H9 (cell line): ENCODE measurements at places on chromosomes 7 and 10. TPM values are rescaled to one million over a fixed set of nuclear protein-coding genes. Genes with fewer than 3 reads are reported as not detected.

- H3K4me1 ChIP-seq: peaks cover 3% of the 10 kb centered on the region; the same call in 1 of the 2 replicates
- DNase-seq: no peak
- no peak overlapping the region for H3K4me3 ChIP-seq
- H3K36me3 ChIP-seq: no peaks in the 10 kb centered on the region
These were observed 323.0 kb downstream of the PARD3 start for GRCh38 chr10:34492081-34492480.

Gene NPSR1
- total RNA-seq: not detected in 2 replicates

- no peak overlapping the region for H3K4me3 ChIP-seq
- H3K36me3 ChIP-seq: no peaks in the 10 kb centered on the region
- H3K4me1 ChIP-seq: no peaks in the 10 kb centered on the region
- no peaks in the 10 kb centered on the region for H3K27me3 ChIP-seq
- H3K27ac ChIP-seq: no peak overlapping the region
These were observed 170.1 kb downstream of the ST7 start for GRCh38 chr7:117123311-117123926.

GRCh38 chr10:109633846-109634245 lies 289.5 kb downstream of the XPNPEP1 start:
- H3K27ac ChIP-seq: no peak overlapping the region
- no peak for DNase-seq
- no peaks in the 10 kb centered on the region for H3K4me1 ChIP-seq
- no peaks in the 10 kb centered on the region for H3K27me3 ChIP-seq

Gene ENTPD1
- total RNA-seq: 1.9 and 2.0 TPM in 2 replicates

DNA sequence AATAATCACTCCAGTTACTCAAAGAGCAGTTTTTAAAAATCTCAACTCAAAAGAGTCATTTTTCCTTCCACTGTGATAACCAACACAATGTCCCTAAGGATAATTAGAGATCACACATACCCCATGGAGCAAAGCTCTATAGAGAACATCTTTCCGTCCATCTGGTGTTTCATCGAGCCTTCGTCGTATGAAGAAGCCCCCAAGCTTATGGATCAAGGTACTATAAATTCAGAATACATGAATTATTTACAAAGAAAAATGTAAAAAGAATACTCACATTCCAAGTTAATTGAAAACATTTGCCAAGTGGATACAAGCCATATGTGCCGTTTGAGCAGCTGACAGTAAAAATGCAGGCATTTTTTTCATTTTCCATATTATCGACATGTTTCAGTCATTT lies 14.8 kb downstream of the GPAM start:
- H3K4me1 ChIP-seq: no peaks in the 10 kb centered on the region
- no peak overlapping the region for H3K4me3 ChIP-seq
- peaks cover 70% of the 10 kb centered on the region for H3K36me3 ChIP-seq
- no peak for DNase-seq
- no peaks in the 10 kb centered on the region for H3K27me3 ChIP-seq

DNA sequence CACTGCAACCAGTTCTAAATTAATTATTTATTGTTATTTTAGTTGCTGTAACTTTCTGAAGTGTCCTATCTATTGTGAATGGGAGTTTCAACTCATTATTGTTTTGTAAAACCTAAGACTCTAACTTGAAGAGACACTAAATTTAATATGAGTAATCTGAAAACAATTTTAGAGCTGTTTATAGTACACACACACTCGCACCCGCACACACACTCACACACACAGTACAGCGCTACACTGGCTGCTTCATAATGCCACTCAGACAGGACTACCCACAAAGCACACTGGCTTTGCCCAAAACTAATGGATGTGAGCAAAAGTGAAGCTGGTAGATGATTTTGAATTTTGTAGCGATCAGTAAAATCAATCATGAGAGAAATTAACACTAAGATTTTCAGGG lies 238.9 kb upstream of the ETV1 start:
- H3K4me1 ChIP-seq: no peaks in the 10 kb centered on the region; the same call in 1 of the 2 replicates
- DNase-seq: no peak
- H3K36me3 ChIP-seq: no peaks in the 10 kb centered on the region
- H3K4me3 ChIP-seq: no peak overlapping the region
- H3K27me3 ChIP-seq: no peaks in the 10 kb centered on the region

- H3K27me3 ChIP-seq: no peaks in the 10 kb centered on the region
- no peak for DNase-seq
- no peak overlapping the region for H3K27ac ChIP-seq
- peaks cover 28% of the 10 kb centered on the region for H3K36me3 ChIP-seq
- H3K4me1 ChIP-seq: peaks cover 9% of the 10 kb centered on the region
These were observed 97.4 kb upstream of the LRGUK start for GRCh38 chr7:134029743-134030142.

Gene TMEM213
- total RNA-seq: 0.22 TPM in 1 of 2 replicates, not detected in the other

- H3K4me3 ChIP-seq: no peak overlapping the region
- H3K4me1 ChIP-seq: no peaks in the 10 kb centered on the region
- H3K36me3 ChIP-seq: no peaks in the 10 kb centered on the region; the same call in 1 of the 2 replicates
- no peak for DNase-seq
- no peaks in the 10 kb centered on the region for H3K27me3 ChIP-seq
These were observed 69.4 kb upstream of the GSDME start for GRCh38 chr7:24826662-24827020.

DNA sequence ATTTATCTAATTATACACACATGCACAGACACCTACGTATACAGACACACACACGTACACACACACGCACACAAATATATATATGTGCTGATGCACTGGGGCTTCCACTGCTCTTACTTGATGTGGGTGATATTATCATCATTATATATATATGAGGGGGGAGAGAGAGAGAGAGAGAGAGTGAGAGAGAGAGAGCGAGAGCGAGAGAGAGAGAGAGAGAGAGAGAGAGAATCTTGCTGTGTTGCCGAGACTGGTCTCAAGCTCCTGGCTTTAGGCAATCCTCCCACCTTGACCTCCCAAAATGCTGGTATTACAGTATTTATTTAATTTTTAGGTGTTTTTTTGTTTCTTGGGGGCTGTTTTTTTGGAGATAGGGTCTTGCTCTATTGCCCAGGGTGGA lies 3.6 kb upstream of the RABGEF1 start:
- DNase-seq: no peak
- H3K4me3 ChIP-seq: no peak overlapping the region
- no peak overlapping the region for H3K27ac ChIP-seq
- H3K27me3 ChIP-seq: no peaks in the 10 kb centered on the region

Gene CAMK2B
- total RNA-seq: 0.17 and 0.24 TPM in 2 replicates

DNA sequence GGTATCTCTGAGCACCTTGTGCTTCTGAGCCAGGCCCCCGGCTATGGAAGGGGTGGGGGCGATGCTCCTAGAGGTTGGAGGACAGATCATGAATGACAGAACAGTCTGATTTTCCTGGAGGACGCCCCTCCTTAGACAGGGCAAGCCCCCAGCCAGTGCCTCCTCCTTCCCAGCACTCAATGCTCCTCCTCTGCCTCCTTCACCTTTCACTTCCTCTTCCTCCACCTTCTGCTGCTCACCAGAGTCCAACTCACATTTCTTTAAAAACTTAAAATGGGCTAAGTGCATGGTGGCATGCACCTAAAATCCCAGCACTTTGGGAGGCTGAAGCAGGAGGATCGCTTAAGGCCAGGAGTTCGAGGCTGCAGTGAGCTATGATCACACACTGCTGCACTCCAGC lies 71.1 kb upstream of the CUX1 start:
- no peaks in the 10 kb centered on the region; the same call in 1 of the 2 replicates for H3K4me1 ChIP-seq
- H3K27ac ChIP-seq: no peak overlapping the region
- no peaks in the 10 kb centered on the region for H3K27me3 ChIP-seq
- H3K36me3 ChIP-seq: no peaks in the 10 kb centered on the region
- no peak overlapping the region for H3K4me3 ChIP-seq

GRCh38 chr7:17829001-17829400 lies 111.3 kb downstream of the SNX13 start:
- H3K27ac ChIP-seq: no peak overlapping the region
- DNase-seq: no peak
- no peaks in the 10 kb centered on the region for H3K4me1 ChIP-seq

GRCh38 chr10:18230794-18231193 lies 90.6 kb downstream of the CACNB2 start:
- no peaks in the 10 kb centered on the region for H3K36me3 ChIP-seq
- no peak overlapping the region for H3K4me3 ChIP-seq
- DNase-seq: no peak
- H3K27ac ChIP-seq: no peak overlapping the region
- H3K27me3 ChIP-seq: no peaks in the 10 kb centered on the region

GRCh38 chr10:114103284-114103683 lies 59.6 kb downstream of the ADRB1 start:
- no peaks in the 10 kb centered on the region for H3K36me3 ChIP-seq
- no peak for DNase-seq
- no peaks in the 10 kb centered on the region for H3K4me1 ChIP-seq

Gene RPA3
- total RNA-seq: 108 TPM in 2 replicates

Gene GIMAP4
- not detected in 2 replicates for total RNA-seq

DNA sequence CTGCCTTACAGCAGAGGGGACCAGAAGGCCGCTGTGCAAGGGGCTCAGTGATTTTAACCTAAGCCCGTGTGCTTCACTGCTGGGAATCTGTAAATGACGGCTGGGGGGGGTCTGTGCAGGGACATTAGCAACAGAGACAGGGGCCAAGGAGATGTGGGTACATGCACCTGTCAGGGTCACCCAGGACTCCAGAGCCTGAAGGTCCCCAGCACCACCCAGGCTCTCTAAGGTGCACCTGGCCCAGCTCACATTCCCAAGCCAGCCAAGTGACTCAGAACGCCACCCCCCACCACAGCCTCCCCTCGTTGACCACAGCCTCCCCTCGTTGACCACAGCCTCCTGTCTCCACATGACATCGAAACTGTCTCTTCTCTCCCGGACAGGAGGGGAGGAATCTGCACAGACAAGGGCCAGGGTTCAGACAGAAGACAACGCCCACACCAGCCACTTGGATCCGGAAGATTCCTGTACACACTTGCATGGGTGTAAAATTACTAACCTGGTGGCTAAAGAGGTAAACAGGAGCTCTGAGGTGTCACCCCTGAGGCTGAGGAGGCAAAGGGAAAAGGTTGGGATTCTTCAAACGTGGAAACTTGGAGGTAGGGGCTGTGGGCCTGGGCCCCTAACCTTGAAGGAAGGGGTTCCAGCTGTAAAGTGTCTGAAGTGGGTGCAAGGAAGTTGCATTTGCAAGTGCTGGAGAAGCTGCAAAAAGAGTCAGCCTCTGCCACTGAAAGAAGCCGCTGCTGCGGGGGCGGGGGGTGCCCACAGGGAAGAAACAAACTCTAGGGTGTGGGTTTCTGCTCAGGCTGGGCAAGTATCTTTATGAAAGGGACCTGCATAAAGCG lies 27.0 kb downstream of the CALML3 start:
- no peaks in the 10 kb centered on the region for H3K27me3 ChIP-seq
- no peaks in the 10 kb centered on the region for H3K4me1 ChIP-seq
- no peak overlapping the region for H3K27ac ChIP-seq
- DNase-seq: no peak

- DNase-seq: no peak
- H3K27me3 ChIP-seq: no peaks in the 10 kb centered on the region
- H3K4me3 ChIP-seq: no peak overlapping the region
- no peaks in the 10 kb centered on the region for H3K36me3 ChIP-seq
- no peaks in the 10 kb centered on the region for H3K4me1 ChIP-seq
- H3K27ac ChIP-seq: no peak overlapping the region
These were observed 32.5 kb upstream of the TMEM273 start for GRCh38 chr10:49220679-49221078.

DNA sequence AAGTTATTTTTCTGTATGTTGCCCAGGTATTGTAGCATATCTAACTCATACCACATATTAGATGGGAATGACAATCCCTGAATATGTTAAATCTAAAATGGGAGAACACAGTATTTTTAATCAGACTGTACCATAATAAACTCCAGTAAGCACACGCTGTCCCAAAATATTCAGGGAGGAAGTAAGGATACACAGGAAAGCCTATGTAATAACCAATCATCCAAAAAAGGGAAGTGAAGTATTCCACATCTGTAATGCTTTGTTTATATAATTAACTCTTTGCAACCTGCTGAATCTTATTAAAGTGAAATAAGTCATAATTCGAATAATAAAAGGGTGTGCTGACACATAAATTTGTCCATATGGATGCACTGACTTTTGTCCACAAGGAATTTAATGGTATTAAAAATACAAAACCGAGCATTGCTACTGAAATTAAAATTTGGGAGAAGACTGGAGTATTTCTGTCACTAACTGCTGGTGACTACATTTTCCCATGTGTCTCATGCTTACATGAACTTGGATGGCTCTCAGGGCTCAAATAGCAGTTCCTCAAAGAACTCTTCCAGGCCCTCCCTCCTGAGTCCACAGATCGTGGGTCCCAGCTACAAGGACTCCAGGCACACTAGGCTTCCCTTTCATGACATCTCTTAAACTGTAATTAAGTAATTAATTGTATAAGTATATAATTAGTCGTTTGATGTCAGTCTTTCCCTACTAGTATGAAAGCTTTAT lies 120.6 kb downstream of the NEBL start:
- H3K4me3 ChIP-seq: no peak overlapping the region
- DNase-seq: no peak
- no peak overlapping the region for H3K27ac ChIP-seq
- no peaks in the 10 kb centered on the region for H3K27me3 ChIP-seq
- H3K36me3 ChIP-seq: no peaks in the 10 kb centered on the region

Gene ZYX
- 236 and 237 TPM in 2 replicates for total RNA-seq

Gene CYP2C19
- not detected in 2 replicates for total RNA-seq

- H3K27me3 ChIP-seq: no peaks in the 10 kb centered on the region; the same call in 1 of the 2 replicates
- no peak overlapping the region for H3K4me3 ChIP-seq
- no peak for DNase-seq
- peaks cover 12% of the 10 kb centered on the region for H3K36me3 ChIP-seq
- no peak overlapping the region for H3K27ac ChIP-seq
- H3K4me1 ChIP-seq: no peaks in the 10 kb centered on the region
These were observed 73.4 kb upstream of the CARD11 start for GRCh38 chr7:3117081-3117480.

DNA sequence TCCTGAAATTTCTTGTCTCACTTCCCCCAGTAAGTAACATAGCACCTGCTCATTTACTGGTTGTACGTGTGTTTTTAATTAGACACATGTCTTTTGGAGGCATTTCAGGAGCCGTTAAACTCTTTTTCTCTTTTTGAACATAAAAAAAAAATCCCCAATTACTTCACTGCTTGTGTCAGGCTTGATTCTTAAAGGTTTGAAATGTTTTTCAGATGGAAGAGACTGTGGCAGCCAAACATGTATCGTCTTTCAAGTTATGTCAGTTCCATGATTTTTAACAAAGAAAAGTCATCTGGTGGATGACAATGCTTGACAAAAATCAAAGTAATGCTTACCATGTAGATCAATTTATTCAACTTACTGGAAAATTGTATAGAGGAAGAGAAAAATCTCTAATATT lies 585.8 kb downstream of the GATA3 start:
- no peak overlapping the region for H3K27ac ChIP-seq
- H3K4me1 ChIP-seq: no peaks in the 10 kb centered on the region
- DNase-seq: no peak
- peaks cover 8% of the 10 kb centered on the region for H3K36me3 ChIP-seq
- H3K4me3 ChIP-seq: no peak overlapping the region

- no peaks in the 10 kb centered on the region for H3K4me1 ChIP-seq
- no peak for DNase-seq
- no peak overlapping the region for H3K4me3 ChIP-seq
- H3K27ac ChIP-seq: no peak overlapping the region
- H3K36me3 ChIP-seq: no peaks in the 10 kb centered on the region
These were observed 26.7 kb downstream of the TAS2R41 start for GRCh38 chr7:143504215-143504936.

Gene ZP3
- total RNA-seq: 1.3 TPM in 2 replicates

- H3K27ac ChIP-seq: no peak overlapping the region
- peaks cover 12% of the 10 kb centered on the region for H3K36me3 ChIP-seq
- H3K4me1 ChIP-seq: 0 out of 2 replicates have a peak, but pooled peaks cover 2% of the 10 kb centered on the region
- peaks cover 1% of the 10 kb centered on the region; the same call in 1 of the 2 replicates for H3K27me3 ChIP-seq
- H3K4me3 ChIP-seq: no peak overlapping the region
- DNase-seq: no peak
These were observed 94.4 kb upstream of the FZD1 start for GRCh38 chr7:91169830-91170191.

Gene GRM3
- 0.15 and 0.70 TPM in 2 replicates for total RNA-seq

GRCh38 chr10:85317827-85318226 lies 989.4 kb downstream of the CCSER2 start:
- no peaks in the 10 kb centered on the region for H3K36me3 ChIP-seq
- no peak for DNase-seq
- H3K4me3 ChIP-seq: no peak overlapping the region
- no peaks in the 10 kb centered on the region for H3K27me3 ChIP-seq
- H3K4me1 ChIP-seq: no peaks in the 10 kb centered on the region
